Fibroblast of mammary gland (primary cell): ENCODE measurements at places on chromosomes 7 and 10.
A peak's percentile ranks its signal among the peaks of the same experiment; 100 is the strongest.

DNA sequence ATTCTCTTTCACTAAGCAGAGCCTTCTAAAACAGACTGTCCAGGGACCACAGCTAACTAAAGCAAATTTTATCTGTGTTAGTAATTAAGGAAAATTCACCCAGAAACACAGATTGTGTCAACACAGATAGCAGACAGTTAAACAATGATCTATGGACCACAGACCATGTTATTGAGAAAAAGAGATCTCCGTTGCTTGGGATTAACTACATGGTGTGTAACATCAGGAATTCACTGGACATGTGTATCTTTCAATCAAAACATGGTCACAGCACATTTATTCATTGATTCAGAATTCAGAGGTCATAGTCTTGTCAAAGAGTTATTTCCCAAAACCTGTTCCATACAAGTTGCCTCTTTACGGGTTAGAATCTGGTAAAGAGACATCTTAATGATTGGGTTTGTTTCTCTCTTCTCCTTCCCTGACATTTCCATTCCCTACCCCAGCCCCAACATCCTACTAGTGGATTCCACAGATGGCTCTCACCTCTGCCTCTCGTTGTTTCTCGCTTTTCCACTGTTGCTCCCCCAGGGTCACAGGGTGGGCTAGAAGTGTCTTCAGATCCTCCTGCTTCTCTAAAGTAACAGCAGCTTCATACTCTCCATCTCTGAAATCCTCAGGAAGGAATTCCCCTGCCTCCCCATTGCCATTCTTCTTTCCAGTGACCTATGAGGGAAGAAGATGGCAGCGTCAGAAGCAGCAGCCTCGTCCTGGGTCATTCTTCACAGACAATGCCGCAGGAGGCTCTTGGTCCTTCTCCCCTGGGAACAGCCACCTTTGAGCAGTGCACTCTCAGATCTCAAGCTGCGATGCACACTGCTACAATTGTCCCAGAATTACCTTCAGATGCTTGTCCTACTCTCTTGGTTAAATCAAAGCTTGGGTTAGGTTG lies 958 bp downstream of the ANKRD1 start:
- DNase-seq = no peak

- no peak for DNase-seq
Measured at GRCh38 chr10:63343476-63343875, 122.3 kb downstream of the JMJD1C start.

GRCh38 chr7:113431406-113431805 lies 313.1 kb upstream of the SMIM30 start:
- DNase-seq = no peak

- DNase-seq = no peak
Measured at GRCh38 chr10:57627642-57628178, 640.0 kb downstream of the IPMK start.

DNA sequence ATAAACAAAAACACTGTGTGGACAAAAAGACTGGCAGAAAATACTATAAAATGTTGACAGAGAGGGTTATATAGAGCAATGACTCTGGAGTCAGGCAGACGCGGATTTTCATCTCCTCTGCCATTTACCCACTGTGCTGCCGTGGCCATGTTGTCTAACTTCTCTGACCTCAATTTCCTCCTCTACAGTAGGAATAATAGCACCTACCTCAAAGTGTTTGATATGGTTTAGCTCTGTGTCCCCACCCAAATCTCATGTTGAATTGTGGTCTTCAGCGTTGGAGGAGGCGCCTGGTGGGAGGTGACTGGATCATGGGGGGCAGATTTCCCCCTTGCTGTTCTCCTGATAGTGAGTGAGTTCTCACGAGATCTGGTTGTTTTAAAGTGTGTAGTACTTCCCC lies 78.2 kb upstream of the CALN1 start:
- no peak for DNase-seq

- DNase-seq = peak; percentile 1
Measured at GRCh38 chr7:159027056-159027788, 117.4 kb downstream of the VIPR2 start.

- DNase-seq = peak; percentile 97
Measured at GRCh38 chr7:130009848-130010688, 41.1 kb downstream of the ZC3HC1 start.

- peak; percentile 2 for DNase-seq
Measured at GRCh38 chr7:14228341-14228740, 238.9 kb upstream of the ETV1 start.

DNA sequence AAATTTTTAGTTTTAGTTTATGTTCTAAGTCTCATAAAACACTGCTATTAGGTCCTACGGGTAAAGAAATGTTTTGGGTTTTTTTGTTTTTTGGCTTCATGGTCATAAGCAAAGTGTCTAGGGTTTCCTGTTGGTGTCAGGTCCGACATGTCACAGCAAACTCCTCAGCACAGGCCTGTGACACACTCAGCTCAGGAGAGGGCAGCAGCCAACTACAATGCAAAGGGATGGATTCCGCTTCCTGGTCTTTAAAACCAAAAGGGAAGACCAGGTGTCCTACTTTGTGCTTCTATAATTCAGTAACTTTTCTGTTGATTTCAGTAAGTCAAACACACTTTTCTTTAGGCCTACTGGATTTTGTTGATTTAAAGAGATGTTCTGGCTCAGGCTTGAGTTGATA lies 83.8 kb upstream of the MACROH2A2 start:
- DNase-seq = peak; percentile 10

GRCh38 chr10:75597773-75598440 lies 166.5 kb downstream of the LRMDA start:
- no peak for DNase-seq

- DNase-seq = no peak
Measured at GRCh38 chr10:122121059-122121458, 132.1 kb downstream of the TACC2 start.

- DNase-seq = peak; percentile 41
Measured at GRCh38 chr7:55439627-55440026, 74.5 kb downstream of the LANCL2 start.
